ENCODE measurements at places on chromosomes 2 and 18. TPM values are rescaled to one million over a fixed set of nuclear protein-coding genes. Genes with fewer than 3 reads are reported as not detected.

FAM228A gene
- polyA plus RNA-seq = 0.70 TPM

- no peak for DNase-seq
Observed at GRCh38 chr2:161095314-161095713, 64.9 kb upstream of the TANK start.

DNA sequence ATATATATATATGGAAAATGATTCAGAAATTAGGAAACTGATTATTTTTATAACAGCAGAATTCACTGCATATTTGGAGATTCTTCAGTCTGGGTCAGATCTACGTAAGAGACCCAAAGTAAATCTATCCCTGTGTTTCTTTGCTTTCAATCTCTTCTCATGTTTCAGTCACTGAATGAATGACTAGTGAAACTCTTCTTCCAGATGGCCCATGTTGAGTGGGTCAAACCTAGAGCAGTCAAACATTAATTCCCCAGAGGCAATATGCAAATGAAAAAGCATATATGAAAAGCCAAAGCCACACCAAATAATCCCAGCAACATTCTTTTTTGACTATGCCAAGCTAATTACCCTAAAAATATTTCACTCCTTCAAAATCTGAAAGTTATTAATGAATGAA, 317.3 kb downstream of the RBM43 start:
- DNase-seq = no peak

GRCh38 chr18:78106946-78107345, 857.3 kb downstream of the GALR1 start:
- DNase-seq = no peak

- no peak for DNase-seq
Observed at GRCh38 chr18:28075501-28075900, 101.4 kb downstream of the CDH2 start.

SPTBN1 gene
- 118 TPM for polyA plus RNA-seq

- DNase-seq = no peak
Observed at GRCh38 chr2:104023306-104023705, 830.6 kb upstream of the POU3F3 start.

DNA sequence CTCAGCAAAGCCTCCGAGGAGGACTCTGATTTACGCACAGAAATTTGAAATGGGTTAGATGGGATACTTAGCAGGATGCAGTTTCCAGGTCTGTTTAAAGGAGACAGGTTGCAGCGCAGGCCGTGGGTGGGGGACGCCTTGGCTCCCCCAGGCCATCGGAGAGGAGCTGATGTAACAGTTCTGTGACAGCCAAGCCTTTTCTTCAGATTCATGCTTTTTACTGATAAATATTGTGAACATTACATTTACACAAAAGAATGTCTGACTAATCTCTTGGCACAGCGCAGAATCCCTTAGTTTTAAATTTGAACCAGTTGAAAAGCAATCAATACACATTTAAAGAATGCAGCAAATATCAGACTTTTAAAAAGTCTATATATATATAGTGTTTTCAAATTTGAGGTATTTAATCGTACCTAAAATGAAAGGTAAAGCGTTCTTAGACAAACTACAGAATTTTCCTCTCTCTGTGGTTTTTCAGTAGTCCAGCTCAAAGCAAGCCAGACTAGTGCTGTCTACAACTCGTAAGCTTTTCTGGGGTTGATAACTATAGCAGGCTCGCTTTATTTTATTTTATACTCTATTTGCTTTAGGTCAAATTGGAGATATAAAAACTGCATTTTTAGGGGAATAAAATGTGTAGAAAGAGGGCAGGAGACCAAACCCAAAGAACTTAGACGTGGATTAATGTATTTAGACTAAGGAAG, 221.9 kb downstream of the PIEZO2 start:
- DNase-seq = no peak

CD8B2 gene
- 1.8 TPM for polyA plus RNA-seq

- no peak for DNase-seq
Observed at GRCh38 chr18:55136258-55136657, 177.0 kb upstream of the CCDC68 start.

- no peak for DNase-seq
Observed at GRCh38 chr18:76720683-76721082, 101.7 kb upstream of the ZNF236 start.

DNA sequence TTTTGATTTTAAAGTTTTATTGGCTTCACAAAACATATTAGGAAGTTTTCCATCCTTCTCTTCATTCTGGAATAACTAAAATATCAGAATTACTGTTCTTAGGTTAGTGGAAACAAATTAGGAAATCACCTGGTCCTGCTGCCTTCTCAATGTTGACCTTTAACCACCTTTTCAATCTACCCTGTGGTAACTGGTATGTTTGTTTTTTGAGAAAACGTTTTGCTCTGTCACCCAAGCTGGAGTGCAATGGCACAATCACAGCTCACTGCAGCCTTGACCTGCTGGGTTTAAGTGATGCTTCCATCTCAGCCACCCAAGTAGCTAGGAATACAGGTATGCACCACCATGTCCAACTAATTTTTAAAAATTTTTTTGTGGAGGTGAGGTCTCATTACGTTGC, 28.4 kb downstream of the ACYP2 start:
- DNase-seq = no peak

DNA sequence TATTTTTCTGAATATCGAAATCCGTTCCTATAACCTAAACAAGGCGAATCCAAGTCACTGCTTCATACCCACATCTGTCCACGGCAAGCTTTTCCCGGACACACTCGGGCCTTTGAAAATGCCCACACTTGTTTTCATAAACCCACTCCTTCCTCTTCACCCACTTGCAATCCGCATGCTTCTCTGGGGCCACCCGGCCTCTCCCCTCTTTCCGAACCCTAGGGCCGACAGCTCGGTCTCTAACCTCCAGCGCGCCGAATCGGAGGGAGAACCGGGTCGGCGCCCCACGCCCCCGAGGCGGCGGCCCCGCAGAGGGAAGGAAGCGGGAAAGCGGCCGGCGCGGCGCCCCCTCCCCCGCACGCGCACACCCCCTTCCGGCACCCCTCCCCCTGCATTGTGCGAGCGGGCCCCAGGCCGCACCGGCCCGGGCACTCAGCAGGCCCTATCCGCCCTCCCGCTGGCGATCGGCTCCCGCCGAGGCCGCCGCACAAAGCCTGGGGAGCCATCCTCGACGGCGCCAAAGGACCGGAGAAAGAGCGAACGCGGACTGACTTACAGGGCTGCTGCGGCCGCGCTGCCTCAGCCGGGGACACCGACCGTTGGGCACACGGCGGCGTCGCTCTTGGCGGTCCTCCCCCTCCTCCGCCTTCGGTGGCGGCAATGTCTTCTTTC, 467 bp downstream of the PUM2 start:
- DNase-seq = no peak

GRCh38 chr2:162111958-162112850, 38.2 kb upstream of the DPP4 start:
- DNase-seq = no peak

- no peak for DNase-seq
Observed at GRCh38 chr2:75428060-75428459, 132.7 kb downstream of the EVA1A start.

DNA sequence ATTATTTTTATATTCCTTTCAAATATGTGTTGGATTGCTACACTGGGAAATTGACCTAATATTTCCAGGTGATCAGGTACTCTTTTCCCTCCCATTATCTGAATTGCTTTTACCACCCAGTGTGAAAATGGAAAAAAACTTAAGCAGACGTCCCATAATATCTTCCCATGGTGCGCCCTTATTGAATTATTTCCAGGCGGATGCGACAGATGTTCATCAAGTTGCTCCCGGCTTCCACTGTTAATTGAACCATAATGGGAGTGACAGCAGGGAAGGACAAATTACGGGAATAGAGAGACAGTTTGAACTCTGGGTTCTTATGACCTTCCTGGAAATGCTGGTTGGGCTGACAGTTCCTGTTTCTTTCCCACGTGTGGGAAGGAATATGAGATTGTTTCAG, 93.3 kb downstream of the THSD7B start:
- no peak for DNase-seq

GKN2 gene
- not detected for polyA plus RNA-seq

CFAP65 gene
- polyA plus RNA-seq = not detected

VSNL1 gene
- polyA plus RNA-seq = 1.1 TPM
